Stimulated activated CD4-positive, alpha-beta T cell treated with anti-CD3 and anti-CD28 coated beads, TNF-alpha, amount 100 ng/mL, for 1 hour (primary cell): ENCODE measurements at places on chromosomes 7 and 10.

DNA sequence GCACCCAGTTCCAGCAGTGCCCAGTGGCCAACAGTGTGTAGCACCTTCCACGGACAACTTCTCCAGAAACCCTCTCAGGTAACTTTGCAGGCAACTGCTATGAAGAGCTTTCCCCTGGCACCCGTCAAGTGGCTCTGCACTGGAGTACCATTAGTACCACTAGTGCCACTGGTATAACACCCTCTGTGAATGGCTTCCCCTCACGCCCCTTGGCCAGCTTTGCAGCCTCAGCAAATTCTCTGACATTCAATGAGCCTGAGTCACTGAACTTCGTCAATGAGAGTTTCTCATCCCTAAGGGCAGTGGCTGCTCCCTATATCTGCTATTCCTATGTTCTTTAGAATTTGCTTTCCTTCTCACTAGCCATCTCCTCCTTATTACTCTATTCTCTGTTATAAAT, 7.6 kb upstream of the HERPUD2 start:
- no peak for DNase-seq

- no peak for DNase-seq
Observed at GRCh38 chr7:147079083-147079482, 962.5 kb downstream of the CNTNAP2 start.

DNA sequence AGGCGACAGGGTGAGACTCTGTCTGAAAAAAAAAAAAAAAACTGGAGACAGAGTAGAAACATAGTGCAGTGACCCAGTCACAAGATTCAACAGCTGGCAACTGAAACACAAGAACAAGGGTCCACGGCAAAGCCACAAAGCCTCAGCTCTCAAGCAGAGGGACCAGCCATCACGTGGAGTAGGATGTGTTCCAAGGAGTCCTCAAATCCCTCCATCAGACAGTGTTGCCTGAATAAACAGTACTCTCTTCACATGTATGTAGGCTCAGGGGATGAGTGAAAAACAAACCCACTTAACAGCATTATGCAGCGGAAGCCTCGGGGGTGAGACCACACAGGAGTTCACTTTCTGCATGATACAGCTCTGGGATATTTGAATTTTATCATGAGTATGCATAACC, 62.0 kb downstream of the SLIT1 start:
- no peak for DNase-seq

- peak; percentile 29 for DNase-seq
Observed at GRCh38 chr10:120336911-120337540, 120.0 kb upstream of the PLPP4 start.

GRCh38 chr7:4070214-4070613, 611.9 kb upstream of the FOXK1 start:
- no peak for DNase-seq

GRCh38 chr10:118922972-118923371, 106.5 kb upstream of the NANOS1 start:
- DNase-seq = no peak

DNA sequence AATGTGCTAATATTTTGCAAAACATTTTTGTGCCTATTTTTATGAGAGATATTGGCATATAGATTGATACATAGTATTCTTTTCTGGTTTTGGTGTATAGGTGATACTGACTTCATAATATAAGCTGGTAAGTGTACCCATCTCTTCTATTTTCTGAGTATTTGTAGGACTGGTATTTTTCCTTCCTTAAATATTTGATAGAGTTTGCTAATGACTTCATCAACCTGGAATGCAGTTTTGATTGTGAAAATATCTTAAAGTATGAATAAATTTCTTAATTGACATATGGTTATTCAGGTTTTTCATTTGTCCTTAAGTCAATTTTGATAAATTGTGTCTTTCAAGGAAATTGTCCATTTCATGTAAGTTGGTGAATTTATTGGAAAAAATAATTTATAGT, 6.1 kb upstream of the SCRN1 start:
- no peak for DNase-seq

GRCh38 chr7:9962742-9963141, 1010.9 kb upstream of the PHF14 start:
- no peak for DNase-seq
